T-helper 17 cell (primary cell): ENCODE measurements at places on chromosomes 4 and X. TPM values are rescaled to one million over a fixed set of nuclear protein-coding genes. Genes with fewer than 3 reads are reported as not detected.

FAM9B gene
- not detected for total RNA-seq

CXCL8 gene
- 16.2 TPM for total RNA-seq

LONRF3 gene
- 14.2 TPM for total RNA-seq

ACE2 gene
- total RNA-seq, result not detected

FGFR3 gene
- total RNA-seq, result 0.12 TPM

ADGRL3 gene
- not detected for total RNA-seq

ZCCHC18 gene
- total RNA-seq, result 4.0 TPM

MAB21L2 gene
- total RNA-seq, result not detected

HEPH gene
- total RNA-seq, result 0.29 TPM

GAGE13 gene
- total RNA-seq, result not detected

ZFYVE28 gene
- total RNA-seq, result 63.6 TPM

ARR3 gene
- total RNA-seq, result not detected

ZNF518B gene
- 24.2 TPM for total RNA-seq

PRRG1 gene
- not detected for total RNA-seq

CLGN gene
- not detected for total RNA-seq

MAGEE2 gene
- not detected for total RNA-seq

FAM156B gene
- total RNA-seq, result 10.5 TPM

TLL1 gene
- not detected for total RNA-seq

KLHL2 gene
- 16.7 TPM for total RNA-seq

JAKMIP1 gene
- 8.5 TPM for total RNA-seq

PPP4R3C gene
- total RNA-seq, result not detected

AMOT gene
- 2.7 TPM for total RNA-seq

GDPD2 gene
- not detected for total RNA-seq

H2BW2 gene
- not detected for total RNA-seq

NPNT gene
- not detected for total RNA-seq

CORIN gene
- total RNA-seq, result 0.07 TPM

RBMXL3 gene
- not detected for total RNA-seq

ODAPH gene
- not detected for total RNA-seq

NKX3-2 gene
- not detected for total RNA-seq

SPATA4 gene
- not detected for total RNA-seq

SCOC gene
- total RNA-seq, result 9.7 TPM

PLXNB3 gene
- total RNA-seq, result 2.9 TPM

NXF3 gene
- total RNA-seq, result not detected

MGAT4D gene
- total RNA-seq, result not detected

NUDT11 gene
- 0.44 TPM for total RNA-seq

SLC39A8 gene
- 33.7 TPM for total RNA-seq

TLR2 gene
- total RNA-seq, result 9.2 TPM

TRIM2 gene
- 4.3 TPM for total RNA-seq

TLR10 gene
- total RNA-seq, result 1.1 TPM

GBA3 gene
- total RNA-seq, result not detected

SOX3 gene
- total RNA-seq, result not detected

KLHL4 gene
- total RNA-seq, result not detected

MAGEA11 gene
- total RNA-seq, result not detected

EPHA5 gene
- not detected for total RNA-seq

RAB41 gene
- total RNA-seq, result not detected

GPR119 gene
- not detected for total RNA-seq

GTPBP6 gene
- 69.0 TPM for total RNA-seq

HAND2 gene
- not detected for total RNA-seq

CXCL3 gene
- total RNA-seq, result 1.3 TPM
